ENCODE measurements at places on chromosomes 4 and X. TPM values are rescaled to one million over a fixed set of nuclear protein-coding genes. Genes with fewer than 3 reads are reported as not detected.

DNA sequence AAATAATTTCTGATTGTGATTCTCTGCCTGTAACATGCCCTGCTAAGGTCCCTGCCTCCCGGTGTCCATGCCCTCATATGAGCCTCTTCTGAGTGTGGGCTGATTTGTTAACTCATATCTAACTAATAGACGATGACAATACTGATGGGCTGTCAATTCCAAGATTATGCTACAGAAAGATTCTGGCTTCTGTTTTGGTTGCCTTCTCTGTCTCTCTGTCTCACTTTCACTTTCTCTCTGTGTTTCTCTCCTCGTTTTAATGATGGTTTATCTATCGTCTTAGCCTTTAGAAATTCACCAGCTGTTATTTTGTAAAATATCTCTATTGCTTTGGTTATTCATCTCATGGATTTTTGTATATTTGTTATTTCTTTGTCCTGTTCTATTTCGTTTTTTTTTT is 312.5 kb upstream of the ANXA10 start:
- no peaks in the 10 kb centered on the region for H3K27me3 ChIP-seq
- DNase-seq = no peak
- H3K4me3 ChIP-seq = no peak overlapping the region

GRCh38 chrX:9267415-9267814 is 197.4 kb upstream of the TBL1X start:
- H3K4me3 ChIP-seq = no peak overlapping the region
- DNase-seq = no peak
- H3K27ac ChIP-seq = no peak overlapping the region
- H3K4me1 ChIP-seq = no peaks in the 10 kb centered on the region
- no peaks in the 10 kb centered on the region for H3K36me3 ChIP-seq

- no peaks in the 10 kb centered on the region for H3K4me1 ChIP-seq
- H3K27me3 ChIP-seq = no peaks in the 10 kb centered on the region
- no peaks in the 10 kb centered on the region for H3K36me3 ChIP-seq
Measured at GRCh38 chrX:155148724-155149537, 67.3 kb upstream of the VBP1 start.

DNA sequence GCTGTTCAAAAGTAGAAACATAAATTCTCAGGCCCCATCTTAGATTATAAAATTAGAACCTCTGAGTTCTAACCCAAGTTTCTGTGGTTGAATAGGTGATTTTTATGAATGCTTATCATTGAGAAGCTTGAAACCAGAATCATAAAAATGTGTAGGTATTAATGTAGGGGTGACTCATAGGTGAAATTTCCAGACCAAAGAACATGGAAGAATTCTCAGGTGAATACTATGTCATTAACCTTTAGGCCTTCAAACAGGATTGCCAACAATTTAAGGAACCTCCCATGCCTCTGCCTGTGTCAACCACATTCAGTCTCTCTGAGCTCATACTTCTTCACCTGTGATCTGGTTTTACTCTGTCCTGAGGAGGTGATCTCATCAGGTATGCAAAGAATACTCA is 177.8 kb downstream of the NPFFR2 start:
- H3K4me1 ChIP-seq = no peaks in the 10 kb centered on the region
- DNase-seq = no peak
- no peaks in the 10 kb centered on the region for H3K27me3 ChIP-seq
- no peak overlapping the region for H3K4me3 ChIP-seq
- no peaks in the 10 kb centered on the region for H3K36me3 ChIP-seq
- no peak overlapping the region for H3K27ac ChIP-seq

GRCh38 chr4:74738464-74739143 is 55.7 kb downstream of the BTC start:
- H3K36me3 ChIP-seq = no peaks in the 10 kb centered on the region
- H3K27ac ChIP-seq = no peak overlapping the region
- DNase-seq = no peak

DNA sequence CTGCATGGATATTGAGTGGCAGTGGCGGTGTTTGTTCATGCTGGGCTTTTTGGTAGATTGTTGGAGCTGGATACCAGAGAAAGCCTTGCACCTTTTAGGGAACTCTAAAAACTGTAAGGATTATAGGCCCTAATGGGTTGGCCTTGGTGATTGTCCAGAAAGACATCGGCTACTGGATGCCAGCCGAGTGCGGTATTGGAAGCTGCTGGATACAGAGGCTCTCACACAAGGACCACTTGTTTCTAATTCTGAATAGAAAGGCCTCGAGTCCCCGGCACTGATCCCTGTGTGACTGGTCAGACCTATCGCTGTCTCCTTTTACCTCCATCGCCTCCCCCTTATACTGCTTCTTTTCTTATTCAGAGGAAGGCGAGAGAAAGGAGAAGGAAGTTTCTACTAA is 27.3 kb upstream of the SCOC start:
- no peak overlapping the region for H3K27ac ChIP-seq
- H3K4me1 ChIP-seq = no peaks in the 10 kb centered on the region
- no peak for DNase-seq
- H3K4me3 ChIP-seq = no peak overlapping the region

- H3K4me3 ChIP-seq = no peak overlapping the region
- no peak overlapping the region for H3K27ac ChIP-seq
- no peak for DNase-seq
- no peaks in the 10 kb centered on the region for H3K36me3 ChIP-seq
Measured at GRCh38 chr4:99209671-99210070, 9.4 kb downstream of the ADH6 start.

The MAP3K15 gene
- total RNA-seq = not detected

The THAP6 gene
- total RNA-seq = 24.5 TPM

The FRMPD3 gene
- not detected for total RNA-seq

The CCNB3 gene
- 0.94 TPM for total RNA-seq

The CLDN34 gene
- not detected for total RNA-seq

The VEGFD gene
- 1.9 TPM for total RNA-seq

The ADH1C gene
- 129 TPM for total RNA-seq

All from Peyer's patch (tissue), 4 donors.